ENCODE measurements at places on chromosomes 2 and 18. TPM values are rescaled to one million over a fixed set of nuclear protein-coding genes. Genes with fewer than 3 reads are reported as not detected.

DNA sequence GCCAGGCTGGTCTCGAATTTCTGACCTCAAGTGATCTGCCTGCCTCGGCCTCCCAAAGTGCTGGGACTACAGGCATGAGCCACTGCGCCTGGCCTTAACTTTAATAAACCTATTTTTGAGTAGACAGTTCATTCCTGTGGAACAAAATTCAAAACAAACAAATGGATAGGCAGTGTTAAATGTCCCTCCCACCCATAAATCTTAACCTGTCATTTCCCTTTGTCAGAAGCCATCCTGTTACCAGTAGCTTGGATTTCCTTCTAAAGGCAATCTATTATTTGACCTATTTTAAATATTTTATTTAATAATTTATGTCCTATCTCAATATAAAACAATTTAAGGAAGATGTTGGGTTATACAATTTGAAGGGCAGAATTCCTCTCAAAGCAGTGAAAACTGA is 6.6 kb upstream of the C2orf72 start:
- no peak for DNase-seq

- DNase-seq: no peak
Observed at GRCh38 chr18:7584646-7585275, 17.6 kb downstream of the PTPRM start.

DNA sequence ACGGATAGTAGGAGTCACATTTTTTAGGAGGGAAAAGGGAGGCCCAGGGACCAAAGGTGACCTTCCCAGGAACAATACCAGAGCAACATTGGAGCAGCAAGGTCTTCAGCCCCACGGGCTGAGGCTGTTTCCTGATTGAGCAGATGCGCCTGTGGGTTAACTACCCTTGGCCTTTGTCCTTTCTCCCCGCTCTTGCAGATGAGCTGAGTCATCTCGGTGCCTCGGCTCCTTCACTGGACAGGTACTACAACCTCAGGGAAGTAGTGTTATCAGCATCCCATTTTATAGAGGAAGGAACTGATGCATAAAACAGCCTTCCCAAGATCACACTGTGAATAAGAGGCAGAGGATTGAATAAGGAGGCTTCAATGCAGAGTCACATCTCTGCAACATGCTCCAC is 43.5 kb downstream of the DHRS9 start:
- DNase-seq: no peak

DNA sequence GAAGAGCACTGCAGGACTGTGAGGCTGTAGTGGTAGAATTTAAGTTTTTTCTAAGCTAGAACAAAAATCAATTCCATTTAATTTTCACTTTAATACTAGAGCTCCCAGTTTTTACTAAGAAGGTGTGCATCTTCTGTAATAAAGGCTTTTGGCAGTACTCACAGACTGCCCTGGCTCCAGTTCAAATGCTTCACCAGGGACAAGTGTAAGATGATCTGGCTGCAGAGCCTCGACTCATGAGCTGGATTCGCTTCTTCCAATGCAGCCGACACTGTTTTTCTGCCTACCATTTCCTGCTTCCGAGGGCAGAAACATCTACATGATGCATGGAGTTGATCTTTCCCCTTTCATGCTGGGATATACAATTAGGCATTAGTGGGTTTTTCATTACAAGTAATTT is 87.0 kb downstream of the FARSB start:
- DNase-seq: peak; percentile 48

- DNase-seq: peak; percentile 72
Observed at GRCh38 chr18:45517181-45517741, 98.0 kb upstream of the SLC14A2 start.

PLGLB2 gene
- 0.18 TPM for total RNA-seq

Data from adrenal gland (tissue), 19 donors.